RPMI7951 (cell line): ENCODE measurements at places on chromosomes 6 and 20. TPM values are rescaled to one million over a fixed set of nuclear protein-coding genes. Genes with fewer than 3 reads are reported as not detected.
A peak's percentile ranks its signal among the peaks of the same experiment; 100 is the strongest.

GRCh38 chr6:57313711-57314471 lies 3.5 kb upstream of the PRIM2 start:
- peak; percentile 99 for DNase-seq

DNA sequence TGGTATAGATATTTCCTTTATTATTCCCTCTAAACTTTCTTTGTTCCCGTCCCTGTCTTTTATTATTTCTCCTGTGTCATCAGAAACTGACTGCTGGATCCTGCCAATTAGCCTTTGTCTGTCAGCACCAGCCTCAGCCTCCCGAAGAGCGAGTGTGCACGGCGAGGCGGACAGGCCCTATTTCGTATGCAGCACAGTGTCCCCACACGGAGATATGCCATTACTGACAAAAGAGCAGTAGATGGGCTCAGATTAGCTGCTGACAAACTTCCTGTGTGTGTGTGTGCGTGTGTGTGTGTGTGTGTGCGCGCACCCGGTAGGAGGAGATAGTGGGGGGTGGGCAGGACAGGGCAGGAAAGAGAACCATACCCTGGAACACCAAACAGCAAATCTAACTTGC lies 99.5 kb upstream of the ZFP64 start:
- no peak for DNase-seq

DNA sequence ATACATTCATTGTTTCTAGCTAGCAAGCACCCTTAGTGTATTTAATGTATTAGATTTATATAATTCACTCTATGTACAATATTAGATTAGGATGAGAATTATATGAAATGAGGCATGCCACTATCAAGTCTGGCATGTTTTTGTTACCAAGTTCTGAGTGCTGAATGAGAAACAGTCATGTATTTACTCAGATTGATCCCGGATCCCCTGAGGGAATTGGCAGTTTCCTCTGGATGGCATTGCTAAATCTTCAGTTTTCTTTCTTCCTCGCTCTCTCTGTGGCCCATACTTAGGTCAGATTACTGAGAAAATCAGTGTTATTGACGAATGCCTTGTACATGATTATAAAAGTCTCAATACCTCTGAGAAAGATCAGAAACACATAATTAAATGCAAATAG lies 66.6 kb downstream of the CDKAL1 start:
- no peak for DNase-seq

GRCh38 chr6:47655719-47656595 lies 42.4 kb upstream of the ADGRF4 start:
- DNase-seq, result peak; percentile 74

- DNase-seq, result peak; percentile 80
Observed at GRCh38 chr6:328136-328670, 35.9 kb downstream of the DUSP22 start.

The LY6G6F gene
- total RNA-seq, result not detected in 2 replicates

The UCKL1 gene
- 23.1 and 24.4 TPM in 2 replicates for total RNA-seq

The SNX3 gene
- 284 and 359 TPM in 2 replicates for total RNA-seq

GRCh38 chr20:44597516-44597915 lies 15.1 kb downstream of the PKIG start:
- DNase-seq, result no peak

The EYS gene
- total RNA-seq, result not detected in 2 replicates

The CAP2 gene
- total RNA-seq, result 29.5 and 35.9 TPM in 2 replicates

The PHACTR3 gene
- total RNA-seq, result 0.12 and 0.59 TPM in 2 replicates

The CBLN4 gene
- total RNA-seq, result not detected in 2 replicates

DNA sequence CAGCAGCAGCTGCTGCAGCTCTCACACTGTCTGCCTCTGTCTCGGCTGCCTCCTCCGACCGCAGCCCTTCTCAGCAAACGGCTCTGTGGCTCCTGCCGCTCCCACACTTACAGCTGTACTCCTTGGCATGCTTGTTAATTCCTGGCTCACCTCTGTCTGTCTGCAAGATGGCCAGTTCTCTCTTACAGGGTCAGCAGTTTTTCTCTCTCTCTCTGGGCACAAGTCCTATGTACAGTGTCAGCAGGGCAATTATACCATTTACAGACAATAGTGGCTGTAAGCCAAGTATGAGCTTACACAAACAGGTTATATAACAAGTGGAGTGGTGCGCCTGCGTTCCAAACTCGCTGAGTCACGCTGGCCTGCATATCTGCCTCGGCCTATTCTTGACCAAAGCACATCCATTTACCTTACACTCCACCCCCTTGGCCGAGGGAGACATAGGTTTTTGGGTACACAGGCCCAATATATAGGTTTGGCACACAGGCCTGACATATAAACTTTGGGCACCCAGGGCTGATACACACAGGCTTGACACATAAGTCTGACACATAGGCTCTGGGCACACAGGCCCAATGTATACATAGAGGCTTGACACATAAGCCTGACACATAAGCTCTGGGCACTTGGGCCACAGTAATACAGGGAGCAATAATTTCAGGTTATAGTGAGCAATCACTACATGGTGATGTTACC lies 4.4 kb downstream of the ZKSCAN3 start:
- DNase-seq, result no peak

The MYLK4 gene
- total RNA-seq, result 0.29 and 0.60 TPM in 2 replicates

- DNase-seq, result no peak
Observed at GRCh38 chr6:157518397-157519250, 137.6 kb downstream of the ZDHHC14 start.

DNA sequence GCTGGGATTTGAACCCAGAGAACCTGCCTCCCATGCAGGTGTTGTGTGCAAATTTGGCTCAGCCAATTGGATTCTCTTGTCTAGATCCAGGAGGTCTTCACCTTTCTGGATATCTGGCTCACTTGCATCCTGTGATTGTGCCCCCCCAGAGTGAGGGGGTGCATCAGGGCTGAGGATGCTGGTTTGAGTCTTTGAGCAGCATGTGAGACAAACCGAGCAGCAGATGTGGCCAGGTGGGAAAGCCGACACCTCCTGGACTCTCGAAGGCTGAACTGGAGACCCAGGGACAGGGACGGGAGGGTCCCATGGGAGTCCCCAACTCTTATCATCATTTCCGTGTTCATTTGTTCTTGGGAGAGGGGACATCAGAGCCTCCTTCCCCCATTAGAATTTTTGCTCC lies 30.6 kb upstream of the SULF2 start:
- no peak for DNase-seq

The DEFB132 gene
- total RNA-seq, result not detected in 2 replicates

DNA sequence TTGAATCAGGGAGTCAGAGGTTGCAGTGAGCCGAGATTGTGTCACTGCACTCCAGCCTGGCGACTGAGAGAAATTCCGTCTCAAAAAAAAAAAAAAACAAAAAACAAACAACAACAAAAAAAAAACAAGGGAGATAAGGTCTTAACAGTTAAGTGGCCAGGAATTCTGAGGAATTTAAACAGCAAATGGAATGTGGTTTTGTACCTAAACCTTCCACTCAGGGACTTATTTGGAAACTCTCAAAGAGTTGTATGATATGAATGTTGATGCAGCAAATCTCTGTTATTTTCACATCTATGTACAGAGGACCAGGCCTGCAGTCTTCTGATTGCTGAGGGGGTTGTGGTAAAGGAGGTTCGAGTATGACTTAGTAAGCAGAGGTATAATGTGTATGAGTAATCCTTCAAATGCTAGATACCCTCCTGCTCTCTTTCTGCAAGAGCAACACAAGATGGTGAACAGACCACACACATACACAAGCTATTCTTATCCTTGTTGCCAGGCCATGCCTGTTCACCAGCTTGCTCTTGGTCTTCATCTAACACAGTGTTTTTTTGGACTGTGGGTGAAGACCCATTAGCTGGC lies 174.9 kb upstream of the SCGN start:
- DNase-seq, result peak; percentile 82

DNA sequence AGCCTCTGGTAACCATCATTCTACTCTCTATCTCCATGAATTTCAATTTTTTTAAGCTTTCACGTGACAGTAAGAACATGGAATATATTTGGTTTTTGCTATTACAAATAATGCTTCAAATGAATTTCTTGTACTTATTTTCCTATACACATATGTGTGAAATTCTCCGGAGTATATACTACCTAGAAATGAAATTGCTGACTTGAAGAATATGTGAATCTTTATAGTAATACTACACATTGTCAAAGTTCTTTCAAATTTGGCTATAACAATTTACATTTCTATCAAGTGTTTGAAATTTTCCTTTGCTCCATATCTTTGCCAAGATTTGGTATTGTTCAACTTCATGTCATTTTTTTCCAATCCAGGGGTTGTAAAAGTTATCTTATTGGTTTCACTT lies 11.6 kb upstream of the VGLL2 start:
- DNase-seq, result no peak
